CD4-positive, alpha-beta T cell treated with Interleukin-17A for 1 hour (primary cell): ENCODE measurements at places on chromosomes 16 and 17.

- peak; percentile 10 for DNase-seq
Measured at GRCh38 chr17:55549140-55549539, 37.9 kb upstream of the SMIM36 start.

GRCh38 chr17:75273977-75274708 is 3.1 kb upstream of the MIF4GD start:
- no peak for DNase-seq

DNA sequence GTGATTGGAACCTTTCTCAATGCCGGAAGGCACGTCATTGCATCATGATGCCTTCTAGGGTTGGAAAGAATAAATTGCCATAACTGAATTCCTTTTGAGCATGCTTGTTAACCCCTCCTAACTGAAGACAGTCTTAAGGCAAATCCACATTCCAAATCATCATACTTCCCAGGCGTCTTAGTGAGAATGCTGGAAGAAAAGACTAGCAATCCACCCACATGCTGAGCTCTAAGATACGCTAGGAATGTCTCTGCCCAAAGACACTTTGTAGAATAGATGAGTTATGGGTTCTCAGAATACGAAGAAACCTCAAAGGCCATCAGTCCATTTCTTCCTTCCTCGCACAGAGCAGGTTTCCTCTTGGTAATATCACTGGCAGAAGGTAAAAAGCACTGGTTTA is 486.5 kb downstream of the HS3ST4 start:
- DNase-seq = no peak

- DNase-seq = peak; percentile 19
Measured at GRCh38 chr17:28675980-28676379, 14.0 kb downstream of the SUPT6H start.

DNA sequence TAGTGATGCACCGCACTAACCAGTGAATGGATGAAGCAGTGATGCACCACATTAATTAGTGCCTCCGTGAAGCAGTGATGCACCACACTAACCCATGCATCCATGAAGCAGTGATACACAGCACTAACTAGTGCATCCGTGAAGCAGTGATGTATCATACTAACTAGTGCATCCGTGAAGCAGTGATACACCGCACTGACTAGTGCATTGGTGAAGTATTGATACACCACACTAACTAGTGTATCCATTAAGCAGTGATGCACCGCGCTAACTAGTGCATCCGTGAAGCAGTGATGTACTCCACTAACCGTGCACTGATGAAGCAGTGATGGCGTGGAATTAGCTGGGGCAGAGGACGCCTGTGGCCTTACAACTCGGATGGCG is 80.6 kb upstream of the NKD1 start:
- DNase-seq = no peak

DNA sequence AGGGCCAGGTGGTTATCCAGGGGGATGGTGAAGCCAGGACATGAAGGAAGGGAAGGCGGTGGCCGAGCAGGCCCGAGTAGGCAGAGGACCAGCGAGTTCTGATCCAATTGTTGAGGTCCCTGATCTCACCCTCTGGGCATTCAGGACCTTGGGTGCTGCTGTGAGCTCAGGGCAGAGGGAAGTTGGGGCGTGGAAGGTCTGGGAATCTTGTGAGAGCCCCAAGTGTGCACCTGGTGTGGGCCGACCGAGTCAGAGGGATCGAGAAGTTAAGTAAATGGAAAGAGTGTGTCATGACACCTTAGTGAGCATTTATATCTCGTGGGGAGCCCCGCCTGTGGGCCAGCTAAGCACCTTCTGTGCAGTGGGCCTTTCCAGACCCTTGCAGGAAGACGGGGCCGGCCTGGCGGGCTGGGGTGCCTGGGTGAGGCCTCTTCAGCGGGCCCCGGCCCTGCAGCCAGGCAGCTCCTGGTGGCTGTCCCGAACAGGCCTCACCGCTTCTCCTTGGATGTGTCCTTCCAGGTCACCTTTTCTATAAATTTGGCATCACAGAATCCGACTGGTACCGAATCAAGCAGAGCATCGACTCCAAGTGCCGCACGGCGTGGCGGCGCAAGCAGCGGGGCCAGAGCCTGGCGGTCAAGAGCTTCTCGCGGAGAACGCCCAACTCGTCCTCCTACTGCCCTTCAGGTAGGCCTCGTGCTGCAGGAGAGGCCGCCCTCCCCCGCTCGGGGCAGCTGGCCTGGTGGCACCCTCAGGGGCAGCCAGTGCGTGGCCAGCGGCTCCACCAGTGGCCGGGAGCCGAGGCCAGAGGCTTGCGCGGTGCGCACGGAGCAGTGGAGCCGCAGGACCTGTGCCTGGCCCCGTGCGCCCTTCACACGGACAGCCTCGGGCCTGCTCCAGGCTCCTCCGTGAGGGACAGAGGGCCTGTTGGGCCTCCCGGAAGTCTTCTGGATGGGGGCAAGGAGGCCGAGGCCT is 76.0 kb downstream of the BANP start:
- DNase-seq = no peak

DNA sequence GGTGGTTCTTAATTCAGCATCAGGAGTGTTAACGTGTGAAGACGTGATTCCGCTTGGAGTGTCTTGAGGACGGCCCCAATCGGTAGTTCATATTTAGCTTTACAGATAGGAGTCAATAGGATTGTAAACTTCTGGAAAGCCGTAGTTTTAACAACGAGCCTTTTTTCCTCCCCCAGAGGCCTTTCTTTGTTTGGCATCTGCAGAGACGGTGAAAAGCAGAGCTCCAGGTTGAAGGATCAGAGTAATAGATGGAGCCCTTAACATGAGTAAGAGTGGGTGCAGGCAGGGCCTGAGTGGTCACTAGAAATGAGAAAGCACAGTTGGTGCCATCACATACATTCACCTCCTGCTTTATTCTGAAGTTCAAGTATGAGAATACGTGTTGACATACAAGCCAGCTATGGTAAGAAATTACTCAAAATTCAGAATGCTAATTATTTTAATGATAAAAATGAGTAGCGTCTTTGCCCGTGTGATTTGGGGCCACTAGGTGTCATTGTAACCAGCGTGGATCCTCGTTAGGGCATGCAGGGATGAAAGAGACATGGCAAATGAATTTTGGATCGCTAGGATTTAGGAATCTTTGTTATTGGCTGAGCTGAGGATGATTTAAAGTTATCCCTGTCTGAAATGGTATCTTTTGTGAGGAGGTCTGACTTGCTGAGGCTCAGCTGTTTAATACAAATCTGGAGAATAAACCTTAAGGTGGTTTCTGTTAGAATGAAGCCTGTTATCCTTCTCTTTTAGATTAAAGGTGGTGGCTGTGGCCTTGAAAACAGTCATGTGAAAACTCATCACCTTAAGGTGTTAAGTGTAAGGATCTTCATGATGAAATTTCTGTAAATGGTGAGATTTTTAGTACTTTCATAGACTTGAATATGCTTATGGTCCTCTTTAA is 18.6 kb downstream of the PRCD start:
- DNase-seq = peak; percentile 44

DNA sequence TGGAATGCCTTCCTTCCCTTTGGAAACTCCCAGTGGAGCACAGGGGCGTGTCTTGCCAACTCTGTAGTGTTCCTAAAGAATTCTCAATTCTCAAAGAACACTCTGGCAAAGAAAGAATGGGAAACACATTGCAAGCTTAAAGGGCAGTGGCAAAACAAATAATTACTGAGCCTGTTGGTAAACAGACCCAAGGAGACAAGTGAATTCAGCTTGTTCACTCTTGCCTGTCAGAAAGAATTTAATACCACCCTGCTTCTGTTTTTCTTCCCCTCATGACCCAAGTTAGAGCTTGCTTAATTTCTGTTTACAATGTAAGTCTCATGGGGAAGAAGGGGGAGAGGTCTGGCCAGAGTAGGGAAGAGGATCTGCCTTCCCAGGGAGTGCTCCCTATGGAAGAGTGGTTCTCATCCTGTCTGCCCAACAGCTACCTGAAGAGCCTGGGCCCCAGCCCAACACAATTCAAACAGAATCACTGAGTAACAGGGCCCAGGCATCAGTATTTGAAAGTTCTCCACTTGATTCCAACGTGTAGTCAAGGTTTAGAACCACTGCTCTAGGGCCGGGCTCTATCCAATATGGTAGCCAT is 386.0 kb downstream of the SLC39A11 start:
- no peak for DNase-seq

DNA sequence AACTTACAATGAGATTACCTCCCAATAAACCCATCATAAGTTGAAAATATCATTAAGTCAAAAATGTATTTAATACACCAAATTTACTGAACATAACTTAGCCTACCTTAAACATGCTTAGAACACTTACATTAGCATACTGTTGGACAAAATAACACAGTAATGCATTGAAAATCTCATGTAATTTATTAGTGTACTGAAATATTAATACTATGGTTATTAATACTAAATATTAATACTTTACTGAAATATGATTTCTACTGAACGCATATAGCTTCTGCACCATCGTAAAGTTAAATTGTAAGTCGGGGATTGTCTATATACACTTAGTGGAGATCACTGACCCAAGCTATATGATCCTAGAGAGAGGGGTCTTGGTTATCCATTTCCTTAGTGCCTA is 4.3 kb downstream of the USP32 start:
- DNase-seq = no peak

DNA sequence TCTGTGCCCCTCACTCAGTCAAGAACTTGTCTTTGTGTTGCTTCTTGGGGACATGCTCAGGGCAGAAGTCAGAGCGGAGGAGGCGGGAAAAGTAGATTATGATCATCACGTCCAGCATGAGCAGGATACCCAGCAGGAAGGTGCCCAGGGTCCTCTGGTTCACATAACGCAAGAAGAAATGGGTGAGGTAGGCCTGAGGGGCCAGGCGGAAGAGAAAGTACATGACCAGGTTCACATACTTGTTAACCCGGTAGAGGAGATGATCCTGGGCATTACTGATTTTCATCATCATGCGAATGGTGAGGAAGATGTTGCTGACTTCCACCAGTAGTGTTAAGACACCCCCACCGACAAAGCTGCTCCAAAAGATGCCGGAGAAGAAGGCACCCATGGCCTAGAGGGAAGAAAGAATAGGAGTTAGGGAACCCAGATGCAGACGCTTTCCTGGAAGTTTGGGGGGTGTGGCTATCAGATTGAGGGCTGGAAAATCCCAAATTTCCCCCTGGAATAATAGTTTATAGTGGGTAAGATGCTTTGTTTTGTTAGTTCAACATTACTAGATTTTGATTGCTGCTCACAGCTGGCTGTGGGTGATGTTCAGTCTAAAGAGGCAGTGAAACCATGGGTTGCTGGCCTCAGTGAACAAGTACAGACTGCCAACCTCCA is 1.4 kb downstream of the TLCD1 start:
- no peak for DNase-seq

- DNase-seq = no peak
Measured at GRCh38 chr17:28968231-28968913, 17.1 kb upstream of the PHF12 start.

DNA sequence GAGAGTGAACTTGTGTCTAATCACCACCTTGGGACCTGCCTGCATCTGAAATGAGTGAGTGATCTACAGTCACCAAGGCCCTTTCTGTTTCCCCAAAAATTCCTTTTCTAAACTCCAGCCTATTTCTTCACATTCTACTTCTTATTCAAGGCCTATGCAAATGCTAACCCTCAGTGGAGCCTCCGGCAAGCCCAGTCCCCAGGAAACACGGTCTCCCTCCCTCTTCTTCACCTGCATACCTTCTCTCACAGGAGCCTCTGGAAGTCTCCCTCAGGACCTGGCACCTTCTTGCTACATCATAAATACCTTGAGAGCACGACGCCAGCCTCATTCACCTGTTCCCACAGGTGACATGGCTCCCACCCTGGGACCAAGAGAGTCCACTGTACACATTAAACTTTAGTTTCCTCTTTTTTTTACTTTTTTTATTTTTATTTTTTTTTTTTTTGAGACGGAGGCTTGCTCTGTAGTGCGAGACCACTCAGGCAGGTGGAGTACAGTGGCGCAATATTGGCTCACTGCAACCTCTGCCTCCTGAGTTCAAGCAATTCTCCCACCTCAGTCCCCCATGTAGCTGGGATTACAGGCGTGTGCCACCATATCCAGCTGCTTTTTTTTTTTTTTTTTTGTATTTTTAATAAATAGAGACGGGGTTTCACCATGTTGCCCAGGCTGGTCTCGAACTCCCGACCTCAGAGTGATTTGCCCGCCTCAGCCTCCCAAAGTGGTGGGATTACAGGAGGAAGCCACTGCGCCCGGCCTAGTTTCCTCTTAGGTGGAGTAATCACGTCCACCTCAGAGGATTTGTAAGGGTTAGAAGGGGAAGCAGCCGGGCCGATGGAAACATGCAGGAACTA is 97.3 kb downstream of the ANKRD11 start:
- DNase-seq = no peak

GRCh38 chr17:82924214-82924613 is 84.4 kb upstream of the ZNF750 start:
- no peak for DNase-seq

DNA sequence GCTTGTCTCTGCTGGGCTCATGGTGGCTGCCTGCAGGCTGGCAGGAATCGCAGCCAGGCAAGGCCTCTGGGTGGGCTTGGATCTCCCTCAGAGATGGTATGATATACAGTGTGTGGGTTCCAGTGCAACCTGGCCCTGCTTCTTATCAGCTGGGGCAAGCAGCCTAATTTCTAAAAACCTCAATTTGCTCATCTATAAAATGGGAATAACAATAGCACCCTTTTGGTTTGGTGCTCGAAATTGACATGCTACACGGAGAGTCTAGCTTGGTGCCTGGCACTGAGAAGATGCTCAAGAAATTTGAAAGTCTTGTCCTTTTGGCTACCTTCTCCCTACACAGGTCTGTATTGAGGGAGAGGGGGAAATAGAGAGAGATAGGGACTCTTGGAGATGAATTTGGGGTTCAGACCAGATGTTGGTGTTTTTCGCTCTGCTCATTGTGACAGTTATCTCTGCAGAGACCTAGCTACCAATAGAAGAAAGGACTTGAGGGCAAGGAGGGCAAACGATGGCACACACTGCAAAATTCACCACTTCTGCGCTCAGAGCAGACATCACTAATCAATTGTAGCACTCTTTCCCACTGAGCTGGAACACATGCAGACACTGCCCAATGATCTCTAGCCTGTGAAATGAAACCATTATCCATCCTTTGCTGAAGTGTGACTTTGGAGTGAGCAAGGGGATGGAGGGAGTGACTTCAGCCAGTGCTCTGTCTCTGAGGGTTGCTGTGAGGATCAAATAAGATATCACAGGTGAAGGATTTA is 15.6 kb downstream of the BEAN1 start:
- no peak for DNase-seq

DNA sequence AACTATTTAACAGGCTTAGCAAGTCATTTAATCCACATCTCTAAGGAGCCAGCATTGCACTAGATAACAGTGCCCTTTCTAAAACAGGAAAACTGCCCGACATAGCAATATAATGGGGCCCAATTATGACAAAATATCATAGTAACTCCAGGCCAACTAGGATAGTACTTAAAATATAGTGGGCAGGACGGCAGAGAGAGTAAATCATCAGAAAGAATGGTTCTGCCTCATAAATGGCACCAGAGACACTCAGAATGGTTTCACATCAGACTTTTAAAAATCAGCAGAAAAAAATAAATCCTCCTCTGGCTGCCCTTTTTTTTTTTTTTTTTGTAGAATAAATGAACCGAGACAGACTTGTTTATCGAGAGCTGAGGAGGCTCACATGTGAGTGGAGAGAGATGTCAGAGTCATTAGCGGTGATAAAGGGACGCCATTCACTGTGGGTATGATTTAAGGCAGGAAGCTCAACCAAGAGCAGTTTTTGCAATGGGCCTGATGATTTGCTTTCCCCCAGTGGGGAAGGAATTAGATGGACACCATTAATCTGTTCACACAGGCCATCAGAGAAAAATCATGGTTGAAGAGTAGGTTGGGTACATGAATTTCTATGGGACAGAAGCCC is 62.6 kb downstream of the CPPED1 start:
- no peak for DNase-seq
